ENCODE measurements at places on chromosomes 4 and X.

DNA sequence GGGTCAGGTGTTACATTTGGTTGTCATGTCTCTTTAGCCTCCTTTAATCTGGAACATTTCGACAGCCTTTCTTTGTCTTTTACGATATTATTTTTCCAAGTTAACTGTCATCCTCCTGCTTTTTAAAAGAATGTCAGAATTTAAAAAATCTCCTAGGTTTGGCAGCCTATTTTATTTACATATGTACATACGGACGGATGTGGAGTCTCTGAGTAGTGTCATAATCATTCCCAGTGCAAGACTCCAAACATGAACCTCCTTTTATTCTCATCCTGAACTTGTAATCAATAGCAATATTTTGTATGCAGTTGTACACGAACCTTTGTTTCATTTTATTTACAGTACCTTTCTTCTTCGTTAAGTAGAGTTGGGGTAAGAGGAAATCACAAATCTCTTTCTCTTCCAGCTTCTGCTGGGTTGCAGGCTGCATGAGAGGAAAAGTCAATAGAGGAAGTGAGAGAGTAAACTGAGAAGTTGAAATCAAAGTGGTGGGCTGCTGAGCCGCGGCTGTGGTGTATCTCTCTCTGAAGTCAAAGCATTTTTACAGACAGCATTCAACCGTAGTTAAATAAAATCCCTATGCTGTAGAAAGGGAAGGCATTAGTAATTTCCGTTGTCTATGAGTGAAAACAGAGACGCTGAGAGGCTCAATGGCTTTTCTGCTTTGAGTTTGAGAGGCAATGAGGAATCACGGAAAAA, 53.9 kb upstream of the RPS6KA3 start:
- DNase-seq = no peak

GRCh38 chr4:74715706-74716435, 78.5 kb downstream of the BTC start:
- no peak for DNase-seq

DNA sequence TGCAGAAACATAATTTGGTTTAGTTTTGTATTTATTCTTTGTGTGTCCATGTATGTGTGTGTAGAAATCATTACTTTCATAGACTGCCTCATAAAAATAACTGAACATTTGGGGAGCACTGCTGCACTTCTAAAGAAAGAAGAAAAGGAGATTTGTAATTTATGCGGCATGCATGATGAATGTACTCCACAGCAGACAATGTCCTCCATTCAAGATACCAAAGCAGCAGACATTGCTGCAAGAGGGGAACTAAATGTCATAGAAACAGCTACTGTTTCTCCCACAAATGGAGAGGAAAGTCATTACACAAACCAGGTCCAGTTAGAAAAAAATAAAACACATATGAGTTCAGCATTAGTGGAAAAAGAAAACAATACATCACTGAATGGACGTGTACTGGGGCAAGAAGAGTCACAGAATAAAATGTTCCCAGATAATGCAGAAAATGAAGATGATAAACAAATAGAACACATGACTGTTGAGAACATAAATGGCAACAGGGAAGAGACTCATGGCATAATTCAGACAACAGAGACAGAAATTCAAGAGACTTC, 2.6 kb downstream of the DTHD1 start:
- DNase-seq = no peak

DNA sequence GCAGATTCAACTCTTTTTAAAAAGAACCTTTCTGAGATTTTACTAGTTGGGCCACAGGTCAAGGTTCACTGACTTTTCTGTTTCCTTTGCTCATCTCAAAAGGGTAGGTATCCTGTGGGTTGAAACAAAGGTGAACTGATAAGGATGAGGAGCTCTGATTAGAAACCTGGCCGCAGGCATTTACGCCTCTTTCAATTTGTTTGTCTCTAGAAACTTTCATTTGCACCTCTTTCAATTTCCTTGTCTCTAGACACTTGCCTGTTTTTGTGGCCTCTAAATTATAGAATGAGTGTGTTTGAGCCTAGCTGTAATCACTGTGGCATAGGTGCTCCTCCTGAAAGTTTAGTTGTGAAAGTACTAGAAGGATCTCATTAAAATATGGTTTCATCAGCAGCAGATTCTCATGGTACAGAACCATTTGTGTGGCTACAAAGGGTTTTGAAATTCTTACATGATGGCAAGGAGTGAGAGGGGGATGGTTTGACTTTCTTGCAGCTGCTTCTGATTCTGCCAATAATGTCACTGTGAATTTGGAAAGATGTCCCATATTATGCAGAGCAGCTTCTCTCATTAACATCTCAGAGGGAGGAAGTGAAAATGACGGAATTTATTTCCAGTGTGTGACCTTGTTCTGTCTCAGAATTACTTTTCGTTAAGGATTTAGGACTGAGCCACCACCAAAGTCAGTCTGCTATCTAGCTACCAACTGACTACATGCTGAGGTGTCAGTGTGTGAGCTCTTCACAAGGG, 142.2 kb downstream of the SH2D1A start:
- no peak for DNase-seq

- DNase-seq = no peak
Measured at GRCh38 chr4:9969526-9970398, 51.5 kb downstream of the SLC2A9 start.

- DNase-seq = no peak
Measured at GRCh38 chr4:53127365-53127764, 238.5 kb downstream of the SCFD2 start.

DNA sequence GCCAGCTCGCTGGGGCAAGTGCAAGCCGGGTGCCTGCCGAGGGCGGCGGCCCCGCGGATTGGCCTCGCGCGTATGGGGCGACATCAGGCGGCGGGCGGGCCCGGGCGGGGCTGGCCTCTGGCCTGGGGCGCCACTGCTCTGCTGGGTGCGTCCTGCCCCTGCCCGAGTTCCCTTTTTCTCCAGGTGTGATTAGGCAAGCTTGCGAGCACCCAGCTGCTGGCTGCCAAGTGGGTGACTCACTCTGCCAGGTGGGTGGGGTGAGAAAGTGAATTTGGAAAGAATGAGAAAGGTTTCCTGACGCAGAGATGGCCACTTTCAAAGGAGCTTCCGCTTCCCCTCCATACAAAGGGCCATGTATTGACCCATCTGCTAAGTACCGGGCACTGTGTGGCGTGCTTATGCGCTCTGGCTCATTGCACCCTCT, 32.5 kb downstream of the FGFBP1 start:
- no peak for DNase-seq

GRCh38 chrX:109848461-109849050, 115.5 kb upstream of the ACSL4 start:
- DNase-seq = no peak

GRCh38 chrX:149641835-149642234, 10.2 kb upstream of the TMEM185A start:
- peak; percentile 10 for DNase-seq

GRCh38 chrX:25084446-25084845, 68.7 kb upstream of the ARX start:
- DNase-seq = no peak

GRCh38 chrX:150229481-150229880, 133.6 kb upstream of the MAMLD1 start:
- DNase-seq = no peak

DNA sequence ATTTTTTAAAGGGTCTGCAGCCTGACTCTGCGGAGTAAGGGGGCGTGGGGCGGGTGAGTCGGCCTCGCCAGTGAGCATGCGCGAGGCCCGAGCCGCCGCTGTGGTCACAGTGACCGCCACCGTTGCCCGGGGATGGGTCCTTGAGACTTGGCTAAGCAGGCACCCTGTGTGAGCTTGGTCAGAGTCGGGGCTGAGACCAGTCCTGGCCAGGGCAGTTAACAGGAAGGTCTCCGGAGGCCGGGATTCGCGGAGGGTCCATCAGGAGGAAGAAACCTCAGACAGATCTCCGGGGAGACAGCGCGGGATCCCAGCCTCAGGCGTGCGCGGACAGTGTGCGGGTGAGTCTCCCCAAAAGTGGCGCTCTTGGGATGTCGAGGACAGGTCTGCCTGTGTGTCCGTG, 1384.4 kb upstream of the PCDH10 start:
- no peak for DNase-seq

DNA sequence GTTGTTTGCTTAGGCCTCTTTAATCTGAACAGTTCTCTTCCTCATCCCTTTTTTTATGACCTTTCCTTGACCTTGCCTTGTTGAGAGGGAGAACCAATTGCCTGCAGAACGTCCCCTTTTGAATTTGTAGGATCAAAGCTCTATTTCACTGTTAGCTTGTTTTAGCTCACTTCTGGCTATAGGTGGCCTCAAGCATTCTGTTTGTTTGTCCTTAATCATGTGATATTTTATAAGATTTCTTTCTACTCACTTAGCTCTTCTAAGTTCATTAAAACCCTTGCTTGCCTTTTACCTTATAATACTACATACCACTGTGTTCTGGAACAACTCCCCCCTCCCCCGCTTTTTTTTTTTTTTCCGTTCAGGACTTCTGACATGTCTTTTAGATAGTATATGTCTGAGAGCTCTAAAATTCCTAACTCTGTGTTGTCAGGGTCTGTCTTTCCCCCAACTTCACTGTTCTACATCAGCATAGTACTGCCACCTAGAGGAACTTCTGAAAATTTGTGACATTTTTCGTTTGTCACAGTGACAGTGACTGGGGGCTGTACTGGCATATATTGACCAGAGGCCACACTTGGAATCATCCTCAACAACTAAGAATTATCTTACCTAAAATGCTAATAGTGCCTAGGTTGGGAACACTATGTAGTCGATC, 128.5 kb downstream of the LARP7 start:
- no peak for DNase-seq

DNA sequence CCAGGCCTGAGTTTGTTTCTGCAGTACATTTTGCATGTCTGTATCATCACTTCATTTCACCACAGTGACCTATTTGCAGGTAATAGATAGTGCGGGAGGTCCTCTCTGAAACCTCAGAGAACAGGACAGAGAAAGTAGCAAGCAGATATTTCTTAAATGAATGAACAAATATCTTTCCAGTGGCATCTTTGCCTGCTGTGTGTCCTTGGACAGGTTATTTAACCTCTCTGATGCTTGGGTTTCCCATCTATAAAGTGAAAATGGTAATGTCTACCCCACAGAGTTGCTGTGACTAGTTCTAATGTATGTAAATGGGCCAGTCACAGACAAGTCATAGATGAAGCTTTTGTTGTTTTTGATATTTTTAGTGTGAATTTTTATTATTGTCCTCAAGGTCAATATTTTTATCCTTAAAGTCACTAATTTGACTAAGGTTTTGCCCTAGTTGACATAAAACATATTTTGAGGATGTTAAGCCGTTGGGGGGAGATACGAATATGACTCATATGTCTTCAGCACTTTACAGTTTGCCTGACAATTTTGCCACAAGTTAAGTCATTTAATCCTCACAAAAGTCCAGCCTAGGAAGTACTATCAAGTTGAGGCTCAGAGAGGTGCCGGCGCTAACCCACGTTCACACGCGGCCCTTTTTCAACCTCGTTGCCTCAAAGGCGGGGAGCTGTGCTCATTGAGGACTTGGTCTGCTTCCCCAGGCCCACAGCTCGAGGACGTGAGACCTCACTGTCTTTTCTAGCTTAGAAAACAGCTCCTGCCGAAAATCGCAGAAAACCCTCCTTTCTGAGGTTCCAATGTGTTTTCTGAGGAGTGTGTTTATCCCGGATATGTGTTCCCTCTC, 126.7 kb upstream of the STX18 start:
- DNase-seq = no peak

- no peak for DNase-seq
Measured at GRCh38 chr4:182306792-182307507, 63.7 kb downstream of the TENM3 start.

GRCh38 chrX:40721489-40722106, 13.7 kb downstream of the MED14 start:
- no peak for DNase-seq

- DNase-seq = no peak
Measured at GRCh38 chrX:64885850-64886249, 90.4 kb downstream of the ZC4H2 start.

GRCh38 chrX:66203114-66203513, 39.1 kb downstream of the HEPH start:
- no peak for DNase-seq

- DNase-seq = no peak
Measured at GRCh38 chr4:2942532-2943363, 20.5 kb downstream of the NOP14 start.

GRCh38 chr4:83609365-83609764, 73.5 kb downstream of the GPAT3 start:
- no peak for DNase-seq

DNA sequence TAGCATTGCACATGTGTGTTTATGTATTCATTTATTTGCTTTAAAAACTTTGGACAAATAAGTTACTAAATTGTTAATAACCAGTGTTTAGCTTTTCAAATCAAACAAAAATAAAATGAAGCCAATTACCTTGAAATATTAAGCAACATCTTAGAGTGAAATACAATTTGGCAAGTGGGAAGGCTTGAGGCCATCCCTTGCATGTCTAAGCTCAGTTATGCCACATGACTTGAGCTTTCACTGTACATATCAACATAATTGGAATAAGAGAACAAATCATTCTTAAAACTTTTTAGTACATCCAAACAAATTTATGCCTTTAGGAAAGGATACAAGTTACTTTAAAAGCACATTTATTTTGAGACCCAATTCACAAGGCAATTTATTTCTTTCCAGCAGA, 640.6 kb downstream of the SPRY1 start:
- DNase-seq = no peak

DNA sequence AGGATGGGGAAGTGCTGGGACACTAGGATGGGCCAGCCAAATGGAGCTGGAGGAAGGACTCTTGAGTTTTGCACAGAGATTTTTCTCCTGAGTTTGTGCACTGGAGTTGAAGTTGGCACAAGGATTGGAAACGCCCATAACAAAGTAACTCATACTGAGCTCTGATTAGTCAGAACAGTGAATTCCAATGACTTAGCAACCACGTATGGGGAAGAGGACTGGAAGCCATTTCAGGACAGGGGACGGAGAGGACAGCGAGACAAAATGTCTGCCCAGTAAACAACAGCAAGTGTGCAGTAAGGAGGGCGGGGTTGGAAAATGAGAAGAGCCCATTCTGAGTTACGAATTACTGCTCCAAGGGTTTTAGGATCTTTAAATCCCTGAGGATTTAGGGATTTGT, 5.9 kb downstream of the RIPPLY1 start:
- no peak for DNase-seq

DNA sequence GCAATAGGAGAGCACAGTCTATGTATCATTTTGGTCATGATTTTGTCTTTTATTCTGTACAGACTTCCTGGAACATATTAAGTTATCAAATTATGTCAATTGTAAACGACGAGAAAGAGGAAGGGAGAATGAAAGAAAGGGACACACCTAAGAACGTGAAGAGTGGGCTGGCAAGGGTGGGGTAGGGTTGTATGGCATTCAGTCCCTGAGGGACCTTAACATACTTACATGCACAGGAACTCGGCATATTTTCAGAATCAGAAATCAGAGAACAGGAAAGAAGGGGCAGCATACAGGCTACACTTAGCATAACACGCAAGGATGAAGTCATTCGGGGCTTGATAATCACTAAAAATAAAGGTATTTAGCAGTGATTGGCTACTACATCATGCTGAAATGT, 1375.0 kb upstream of the ADGRL3 start:
- no peak for DNase-seq

Data from HS-5 (cell line).